ENCODE measurements at places on chromosomes 7 and 10.

DNA sequence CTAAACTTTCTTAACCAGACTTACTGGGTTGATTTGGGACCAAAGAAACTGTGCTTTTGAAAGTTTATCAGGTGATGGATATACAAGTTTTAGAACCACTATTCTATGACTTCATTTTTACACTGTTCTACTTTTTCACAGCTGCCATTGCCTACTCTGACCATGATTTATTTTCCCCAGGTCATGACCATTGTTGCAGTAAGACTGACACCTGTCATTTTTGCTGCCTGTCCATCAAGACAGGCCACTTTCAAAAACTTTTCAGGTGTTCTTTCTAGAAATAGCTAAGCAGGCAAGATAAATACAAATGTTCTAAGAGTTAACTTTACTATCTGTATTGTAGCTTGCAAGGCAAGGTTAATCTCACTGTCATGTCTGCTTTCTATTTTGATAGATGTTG, 147.9 kb upstream of the SEMA3C start:
- no peak for DNase-seq

- no peak for DNase-seq
These were observed 185.6 kb downstream of the FANK1 start for GRCh38 chr10:126081841-126082466.

- DNase-seq: no peak
These were observed 93.0 kb downstream of the ABLIM1 start for GRCh38 chr10:114565066-114565465.

DNA sequence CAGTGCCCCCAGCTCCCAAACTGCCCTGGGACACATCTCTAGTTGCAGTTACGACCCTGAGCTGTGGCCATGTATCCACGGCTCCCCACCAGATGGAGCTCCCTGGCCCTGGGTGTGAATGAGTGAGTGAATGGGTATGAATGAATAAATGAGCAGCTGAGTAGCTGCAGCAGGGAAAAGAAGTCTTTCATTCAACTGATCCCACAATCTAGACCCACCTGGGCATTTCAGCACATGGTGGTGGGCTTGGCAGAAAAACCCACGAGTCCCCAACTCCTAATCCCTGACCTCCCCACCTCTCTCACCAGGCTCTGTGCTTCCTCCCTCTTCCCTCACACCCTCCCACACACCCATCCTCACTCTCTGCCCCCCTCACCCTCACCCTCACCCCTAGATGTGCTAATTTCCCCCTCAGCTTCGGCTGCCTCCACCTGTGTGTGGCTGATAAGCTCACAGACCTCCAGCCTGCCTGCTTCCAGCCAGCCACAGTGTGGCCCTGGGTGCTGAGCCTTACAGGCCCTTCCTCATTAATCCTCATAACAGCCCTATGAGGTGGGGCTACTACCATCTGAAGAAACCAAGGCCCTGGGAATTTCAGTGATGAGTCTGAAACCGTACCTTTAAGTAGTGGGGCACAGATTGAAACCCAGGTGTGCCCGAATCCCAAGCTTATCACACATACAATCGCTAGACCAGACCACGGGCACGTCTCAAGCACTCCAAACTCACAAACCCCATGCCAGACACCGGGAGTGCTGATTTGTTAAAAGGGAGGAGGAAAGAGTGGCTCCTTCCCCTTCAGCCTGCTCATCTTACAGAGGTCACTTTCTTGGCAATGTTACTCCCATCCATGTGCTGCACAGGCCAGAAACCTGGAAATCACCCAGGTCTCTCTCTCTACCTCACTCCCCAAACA, 2.2 kb upstream of the ATP6V1F start:
- no peak for DNase-seq

GRCh38 chr7:66583490-66584110, 45.1 kb upstream of the KCTD7 start:
- DNase-seq: no peak

- no peak for DNase-seq
These were observed 56.0 kb downstream of the HIPK2 start for GRCh38 chr7:139721821-139722220.

- no peak for DNase-seq
These were observed 507.5 kb upstream of the SORCS1 start for GRCh38 chr10:107671960-107672359.

- no peak for DNase-seq
These were observed 61.2 kb downstream of the EMX2 start for GRCh38 chr10:117603726-117604125.

- DNase-seq: no peak
These were observed 109.4 kb downstream of the PPP1R17 start for GRCh38 chr7:31796375-31796774.

- peak; percentile 47 for DNase-seq
These were observed 57.8 kb downstream of the ZRANB1 start for GRCh38 chr10:124999433-125000365.

- no peak for DNase-seq
These were observed 34.0 kb downstream of the CUL2 start for GRCh38 chr10:35056133-35056532.

- DNase-seq: no peak
These were observed 23.6 kb downstream of the PIP4K2A start for GRCh38 chr10:22690614-22691431.

DNA sequence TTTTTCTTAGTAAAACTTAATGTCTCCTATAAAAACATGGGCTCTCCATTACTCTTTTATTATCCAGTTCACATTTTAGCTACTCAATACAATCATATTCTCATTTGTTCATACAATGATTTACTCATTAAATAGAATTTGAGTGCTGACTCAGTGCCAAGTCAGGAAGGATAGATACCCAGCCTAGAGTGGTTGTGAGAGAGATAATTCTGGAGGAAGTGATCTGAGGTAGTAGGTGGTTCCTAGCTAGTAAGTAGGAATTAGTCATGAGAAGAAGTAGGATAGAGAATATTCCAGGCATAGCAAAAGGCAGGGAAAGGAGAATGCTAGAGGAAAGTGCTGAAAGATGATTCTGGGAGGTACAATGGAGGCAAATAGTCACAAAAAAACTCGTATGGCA, 133.5 kb upstream of the MBL2 start:
- no peak for DNase-seq

DNA sequence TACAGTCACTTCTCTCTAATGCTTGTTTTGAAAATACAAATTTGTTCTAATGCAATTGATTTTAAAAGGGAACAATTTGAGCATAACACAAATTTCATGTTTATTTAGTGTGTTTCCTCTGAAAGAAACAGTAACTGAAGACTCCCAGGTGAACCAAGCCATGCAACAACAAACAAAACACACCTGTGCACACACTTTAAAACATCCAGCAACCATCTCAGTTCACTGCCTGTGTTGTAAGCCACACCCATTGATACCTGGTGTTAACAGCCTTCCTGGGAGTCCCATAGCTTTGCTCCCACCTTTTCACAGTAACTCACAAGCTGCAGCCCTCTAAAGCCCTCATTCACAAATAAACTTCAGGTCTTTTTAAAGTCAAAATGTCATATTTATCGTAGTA, 89.3 kb downstream of the DOCK4 start:
- no peak for DNase-seq

DNA sequence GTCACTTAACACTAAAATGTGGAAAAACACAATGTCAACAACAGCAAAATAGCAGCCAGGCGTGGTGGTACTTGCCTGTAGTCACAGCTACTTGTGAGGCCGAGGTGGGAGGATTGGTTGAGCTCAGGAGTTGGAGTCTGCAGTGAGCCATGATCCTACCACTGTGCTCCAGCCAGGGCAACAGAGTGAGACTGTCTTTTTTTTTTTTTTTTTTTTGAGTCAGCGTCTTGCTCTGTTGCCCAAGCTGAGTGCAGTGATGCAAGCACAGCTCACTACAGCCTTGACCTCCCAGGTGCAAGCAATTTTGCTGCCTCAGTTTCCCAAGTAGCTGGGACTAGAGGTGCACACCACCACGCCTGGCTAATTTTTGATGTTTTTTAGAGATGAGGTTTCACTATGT, 6.1 kb downstream of the KCTD7 start:
- no peak for DNase-seq

DNA sequence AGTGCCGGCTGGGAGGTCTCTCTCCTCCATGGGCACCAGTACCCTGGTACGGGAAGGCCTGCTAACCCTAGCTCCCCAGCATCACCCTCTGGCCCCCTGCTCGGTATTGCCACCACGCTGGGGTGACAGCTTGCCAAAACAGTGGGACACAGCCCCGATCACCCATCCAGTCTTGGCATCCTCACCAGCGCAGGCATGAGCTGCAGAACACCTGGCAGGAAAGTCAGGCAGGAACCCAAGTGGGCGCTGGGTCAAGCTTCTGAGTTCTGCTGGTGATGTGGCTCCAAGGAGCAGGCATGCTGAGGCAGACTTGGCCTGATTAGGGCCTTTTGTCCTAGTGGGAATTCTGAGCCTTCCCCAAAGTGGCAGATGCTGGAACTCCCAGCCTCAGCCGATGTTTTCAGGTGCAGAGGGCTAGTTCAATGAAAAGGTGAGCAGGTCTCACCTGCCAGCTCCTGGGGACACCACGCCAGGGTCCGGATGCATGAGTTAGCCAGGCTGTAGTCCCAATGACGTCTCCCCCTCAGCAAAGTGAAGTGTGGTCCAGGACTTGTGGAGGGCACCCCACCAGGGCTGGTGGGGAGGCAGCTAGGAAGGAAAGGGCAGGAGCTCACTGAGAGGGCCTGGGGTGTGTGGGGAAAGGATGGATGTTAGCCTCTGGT, 8.5 kb upstream of the ZNF22 start:
- peak; percentile 38 for DNase-seq

DNA sequence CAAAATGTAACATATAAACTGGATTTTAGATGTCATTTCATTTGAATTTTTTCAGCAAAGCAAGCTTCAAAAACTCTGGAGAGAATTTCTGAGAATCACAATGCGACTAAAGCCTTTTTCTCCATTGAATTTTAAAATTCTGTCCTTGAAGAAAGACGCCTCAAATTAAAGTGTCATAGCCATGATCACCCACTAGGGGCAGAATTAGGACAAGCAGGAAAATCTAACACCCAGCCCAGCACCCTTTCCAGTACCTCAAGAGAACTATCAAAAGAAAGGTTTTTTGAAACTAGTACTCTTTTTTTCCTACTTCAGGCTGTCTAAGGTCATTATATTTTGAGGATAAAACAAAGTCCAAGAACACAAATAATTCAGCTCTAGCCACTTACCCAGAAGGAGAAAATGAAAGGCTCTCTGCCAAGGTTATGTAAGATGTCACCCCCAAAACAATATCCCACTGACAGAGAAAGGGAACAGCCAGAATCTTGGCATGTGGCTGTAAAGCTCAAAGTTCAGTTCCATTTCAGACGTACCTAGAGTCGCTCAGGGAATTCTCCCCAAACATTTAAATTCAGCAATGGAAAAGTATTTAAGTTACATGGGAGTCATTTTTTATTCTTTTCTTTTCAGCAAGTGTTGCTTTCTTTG, 299.4 kb downstream of the SNX13 start:
- DNase-seq: no peak

DNA sequence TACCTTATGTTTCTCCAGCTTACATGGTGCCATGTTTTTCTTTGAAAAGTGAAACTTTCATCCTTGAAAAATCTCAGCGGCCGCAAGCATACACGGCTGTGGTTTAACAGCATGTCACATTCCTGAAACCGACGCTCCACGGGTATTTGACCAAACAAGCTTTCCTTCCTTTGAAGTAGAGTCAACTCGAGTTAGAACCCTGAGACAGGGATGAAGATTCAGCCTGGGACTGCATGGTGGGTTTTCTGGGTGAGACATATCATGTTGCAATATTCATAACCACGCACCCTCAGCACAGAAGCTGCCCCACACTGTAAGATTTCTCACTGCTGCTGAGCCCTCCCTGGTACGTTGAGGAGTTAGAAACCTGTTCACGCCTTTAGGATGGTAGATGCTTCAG, 8.1 kb downstream of the CYP26A1 start:
- peak; percentile 59 for DNase-seq

GRCh38 chr7:141361960-141362359, 189.2 kb upstream of the AGK start:
- DNase-seq: no peak

DNA sequence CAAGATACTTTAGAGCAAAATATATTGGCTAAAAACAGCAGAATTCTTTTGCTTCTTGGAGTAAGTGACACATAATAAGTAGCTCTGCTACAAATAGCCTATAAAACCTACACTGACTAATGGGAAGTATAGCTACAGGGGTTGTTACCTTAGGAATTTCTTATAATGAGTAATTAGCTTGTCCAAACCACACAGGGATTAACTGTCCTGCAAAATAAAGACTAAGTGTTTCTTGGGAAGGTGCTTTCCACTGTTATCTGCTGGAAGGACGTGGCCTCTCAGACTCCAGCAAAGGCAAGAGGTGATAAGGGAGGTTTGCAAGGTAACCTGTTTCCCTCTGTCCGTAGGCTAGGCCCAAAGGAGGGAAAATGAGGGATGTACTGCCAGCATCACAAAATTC, 302.4 kb downstream of the DOCK4 start:
- DNase-seq: peak; percentile 66

DNA sequence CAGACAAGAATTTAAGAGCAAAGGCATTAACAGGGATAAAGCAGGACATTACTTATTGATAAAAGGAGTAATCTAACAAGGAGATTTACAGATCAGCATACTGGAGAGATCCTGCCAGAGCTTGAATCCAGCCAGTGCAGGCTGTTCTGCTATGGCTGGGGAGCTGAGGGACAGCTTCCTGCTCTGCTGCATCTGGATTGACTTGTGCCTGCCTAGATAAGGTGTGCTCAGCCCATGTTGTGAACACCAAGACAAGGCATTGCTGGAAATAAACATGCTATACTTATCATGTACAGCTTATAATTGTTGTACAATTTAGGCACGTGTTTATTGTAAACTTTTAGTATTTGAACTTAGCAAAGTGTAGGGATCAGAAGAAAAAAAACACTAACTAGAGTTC, 71.7 kb downstream of the HIF1AN start:
- no peak for DNase-seq

DNA sequence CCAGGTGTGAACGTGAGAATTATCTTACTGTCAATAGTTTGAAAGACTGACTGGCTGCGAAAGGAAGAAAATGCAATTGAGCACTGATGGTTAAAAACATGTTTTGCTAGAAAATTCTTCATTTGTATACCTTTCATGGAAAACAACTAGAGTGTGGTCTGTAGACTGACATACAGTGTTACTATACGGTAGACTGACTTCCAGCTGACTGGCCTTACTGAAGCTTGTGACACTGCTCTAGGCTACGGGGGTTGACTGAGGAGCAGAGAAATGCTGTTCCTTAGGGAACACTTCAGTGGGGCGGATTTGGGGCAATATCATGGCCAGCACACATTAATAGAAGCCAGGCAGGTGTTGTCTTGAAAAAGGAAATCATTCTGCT, 25.9 kb upstream of the DDC start:
- DNase-seq: no peak

GRCh38 chr10:46079831-46080585, 33.9 kb upstream of the MSMB start:
- DNase-seq: no peak

- DNase-seq: no peak
These were observed 73.3 kb upstream of the HABP2 start for GRCh38 chr10:113479346-113480080.

DNA sequence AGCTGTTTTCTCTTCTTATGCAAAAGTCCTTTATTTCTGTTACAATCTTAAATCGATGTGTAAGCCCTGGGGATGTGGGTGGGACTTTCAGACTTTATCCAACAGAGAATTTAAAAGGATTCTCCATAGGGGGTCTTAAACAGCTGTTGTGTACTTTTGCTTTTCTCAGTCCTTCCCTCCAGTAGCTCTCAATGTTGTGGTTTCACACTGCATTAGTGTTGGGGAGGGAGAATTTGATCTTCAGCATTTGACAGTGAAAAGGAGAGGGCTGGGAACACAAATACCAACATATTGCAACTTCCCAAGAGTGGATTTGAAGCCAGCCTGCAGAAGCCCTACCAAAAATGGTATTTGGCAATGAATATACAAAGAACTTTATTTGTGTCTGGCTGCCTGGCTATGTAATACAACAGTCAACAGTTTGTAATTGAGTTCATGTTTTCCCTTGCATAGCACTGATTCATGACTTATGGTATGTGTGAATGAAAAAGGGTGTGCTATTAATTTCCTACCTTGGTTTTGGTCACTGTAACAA, 80.1 kb upstream of the CAPZA2 start:
- DNase-seq: no peak
